ENCODE measurements at places on chromosomes 1 and 21.

- DNase-seq: no peak
Measured at GRCh38 chr1:233015965-233016364, 65.6 kb downstream of the NTPCR start.

DNA sequence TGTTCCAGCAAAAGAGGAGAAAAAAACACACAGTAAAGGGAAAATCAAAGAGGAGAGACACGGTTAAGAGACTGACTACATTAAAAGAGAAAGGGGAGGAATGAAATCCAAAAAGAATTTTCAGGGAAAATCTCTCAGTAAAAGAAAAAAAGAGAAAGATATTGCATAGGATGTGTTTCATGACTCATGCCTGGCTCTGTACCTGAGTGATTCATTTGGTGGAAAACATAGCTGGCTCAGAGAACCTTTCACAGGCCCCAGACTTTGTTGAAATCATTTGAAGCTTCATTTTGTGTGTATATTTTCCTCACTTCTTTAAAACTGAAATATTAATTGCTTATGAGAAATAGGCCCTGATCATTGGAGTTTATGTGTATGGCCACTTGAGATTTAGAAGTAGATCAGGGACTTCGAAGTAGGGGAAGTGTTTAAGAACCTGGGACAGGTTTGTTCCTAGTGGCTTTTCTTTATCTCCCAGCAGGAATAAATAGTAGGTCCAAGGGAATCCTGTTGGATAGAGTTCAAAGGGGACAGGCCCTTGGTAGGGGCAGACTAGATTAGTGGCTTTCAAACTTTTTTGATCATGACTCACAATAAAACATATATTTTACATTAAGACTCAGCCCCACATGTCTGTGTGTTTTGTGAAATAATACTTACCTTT is 239.1 kb upstream of the SGIP1 start:
- peak; percentile 84 for DNase-seq

DNA sequence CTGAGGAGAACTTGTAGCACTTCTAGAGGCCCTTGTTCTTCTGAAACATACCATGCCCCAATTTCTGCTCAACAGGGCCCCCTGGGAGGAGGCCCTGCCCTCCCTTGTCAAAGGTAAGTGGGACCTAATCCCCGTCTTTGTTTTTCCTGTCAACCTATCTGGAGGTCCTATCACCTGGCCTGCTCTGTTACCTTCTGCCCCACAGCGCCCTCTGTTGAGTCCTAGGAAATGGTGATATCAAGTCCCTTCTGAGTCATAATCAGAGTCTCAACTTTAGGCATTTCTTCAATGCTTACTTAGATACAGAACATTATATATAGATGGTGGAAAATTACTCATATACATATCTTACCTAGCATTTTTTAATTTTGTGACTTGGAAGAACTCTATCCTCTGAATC is 28.2 kb upstream of the FCRL4 start:
- DNase-seq: no peak

GRCh38 chr1:186212568-186213224 is 162.4 kb downstream of the TPR start:
- DNase-seq: peak; percentile 92

- peak; percentile 76 for DNase-seq
Measured at GRCh38 chr1:209383907-209384709, 199.4 kb upstream of the CAMK1G start.

DNA sequence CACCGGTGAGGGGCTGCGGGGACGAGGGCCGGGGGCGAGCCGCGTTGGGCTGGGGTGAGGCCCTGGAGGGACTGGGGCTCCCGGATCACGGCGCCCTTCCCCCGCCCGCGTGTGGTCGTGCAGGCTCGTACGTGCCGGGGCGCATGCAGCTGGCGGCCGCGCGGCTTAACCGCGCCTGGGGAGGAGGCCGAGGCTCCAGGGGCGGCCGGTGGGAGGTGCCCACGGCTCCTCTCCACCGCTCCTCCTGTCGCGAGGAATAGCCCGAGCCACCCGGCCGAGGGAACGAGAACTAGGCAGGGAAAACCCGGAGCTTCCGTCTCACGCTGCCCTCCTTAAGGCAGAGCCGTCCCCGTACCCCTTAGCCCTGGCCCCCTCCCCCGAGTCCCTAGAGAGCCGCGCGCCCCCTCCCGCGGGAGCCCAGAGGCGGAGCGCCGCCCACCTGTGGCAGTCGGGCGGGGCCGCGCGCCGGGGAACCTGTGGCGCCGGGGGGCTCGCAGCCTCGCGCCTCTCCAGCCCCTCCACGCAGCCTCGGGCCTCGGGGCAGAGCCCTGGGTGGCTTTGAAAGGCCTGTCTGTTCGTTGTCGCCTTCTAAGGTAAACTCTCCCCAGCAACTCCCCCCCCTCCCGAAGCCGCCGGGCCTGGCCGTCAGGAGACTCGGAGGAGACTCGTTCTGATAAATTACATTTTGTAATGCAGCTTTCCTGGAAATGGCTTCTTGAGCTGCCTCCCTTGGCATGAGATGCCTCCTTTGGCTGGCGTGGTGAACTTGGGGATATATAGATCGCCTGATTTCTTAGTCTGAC is 746 bp downstream of the AK4 start:
- peak; percentile 57 for DNase-seq

- peak; percentile 63 for DNase-seq
Measured at GRCh38 chr1:100347009-100347966, 5.0 kb upstream of the CDC14A start.

GRCh38 chr1:167955915-167956314 is 19.0 kb upstream of the MPC2 start:
- no peak for DNase-seq

DNA sequence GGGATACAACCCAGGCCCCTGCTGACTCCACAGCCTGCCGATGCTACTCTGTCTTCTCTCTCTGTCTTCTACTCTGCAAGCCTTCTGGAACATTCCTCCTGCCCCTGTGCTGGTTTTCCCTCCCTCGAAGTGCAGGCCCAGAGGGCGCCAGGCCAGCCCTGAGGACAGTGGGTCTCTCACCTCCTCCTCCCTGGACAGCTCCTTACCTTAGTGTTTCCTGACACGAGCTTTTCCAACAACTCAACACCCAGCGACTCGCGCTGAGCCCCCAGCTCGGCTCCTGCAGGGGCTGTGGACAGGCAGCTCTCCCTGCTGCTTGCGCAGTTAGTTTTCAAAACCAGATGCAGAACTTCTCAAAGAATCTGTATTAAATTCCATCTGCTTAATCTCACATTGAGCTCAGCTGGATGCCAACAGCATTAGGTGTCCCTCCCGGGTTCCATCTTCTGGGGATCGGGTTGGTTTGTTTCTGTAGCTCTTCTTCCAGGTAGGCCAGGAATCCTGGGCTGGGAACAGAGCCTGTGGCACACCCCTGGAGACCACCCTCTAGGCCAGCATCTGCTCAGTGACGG is 54.2 kb downstream of the PTPRU start:
- peak; percentile 93 for DNase-seq

DNA sequence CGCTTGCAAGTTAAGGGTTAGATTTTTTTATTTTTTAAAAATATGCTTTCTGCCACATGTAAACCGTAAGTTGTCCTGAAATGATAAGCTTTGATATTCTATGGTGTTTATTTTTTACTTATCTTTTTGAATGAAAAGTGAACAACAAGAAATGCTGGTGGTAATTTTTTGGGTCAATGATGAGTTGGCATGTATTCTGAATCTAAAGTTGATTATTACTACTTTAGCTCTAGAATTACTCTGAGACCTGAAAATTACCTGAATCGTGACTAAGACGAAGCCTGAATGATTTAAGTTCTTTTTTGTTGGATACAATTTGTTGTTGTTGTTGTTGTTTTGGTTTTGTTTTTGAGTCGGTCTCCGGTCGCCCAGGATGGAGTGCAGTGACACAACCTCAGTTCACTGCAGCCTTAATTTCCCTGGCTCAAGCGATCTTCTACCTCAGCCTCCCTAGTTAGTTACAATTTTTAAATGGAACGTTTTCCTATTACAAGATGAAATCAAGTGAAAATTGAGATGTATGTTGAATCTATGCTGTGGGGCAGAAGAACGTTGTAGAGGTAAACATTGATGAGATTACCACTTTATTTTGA is 941 bp downstream of the RABGGTB start:
- DNase-seq: no peak

DNA sequence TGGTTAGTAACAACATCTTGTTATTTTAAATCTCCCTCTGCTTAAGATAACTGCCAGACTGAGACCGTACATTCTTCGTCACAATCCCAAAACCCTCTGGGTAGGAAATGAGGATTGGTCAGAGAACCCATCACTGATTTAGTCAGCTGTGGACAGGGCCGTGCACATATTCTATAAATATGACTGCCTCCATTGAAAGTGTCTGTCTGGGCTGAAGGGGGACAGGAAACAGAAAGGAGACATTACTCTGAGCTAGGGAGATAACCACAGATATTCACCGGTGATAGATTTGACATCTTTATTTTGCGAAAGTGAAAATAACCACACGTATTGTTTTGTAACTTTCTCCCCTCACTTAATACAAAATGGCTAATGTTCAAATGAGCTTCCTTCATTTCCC is 36.9 kb upstream of the ST6GALNAC5 start:
- DNase-seq: peak; percentile 25

GRCh38 chr21:46125846-46126301 is 28.0 kb downstream of the COL6A2 start:
- DNase-seq: no peak

All from umbilical cord (tissue), 2 donors.